Activated B cell treated with CpG ODN at 0.5 μM for 24 hours (primary cell): ENCODE measurements at places on chromosomes 3 and 15.

DNA sequence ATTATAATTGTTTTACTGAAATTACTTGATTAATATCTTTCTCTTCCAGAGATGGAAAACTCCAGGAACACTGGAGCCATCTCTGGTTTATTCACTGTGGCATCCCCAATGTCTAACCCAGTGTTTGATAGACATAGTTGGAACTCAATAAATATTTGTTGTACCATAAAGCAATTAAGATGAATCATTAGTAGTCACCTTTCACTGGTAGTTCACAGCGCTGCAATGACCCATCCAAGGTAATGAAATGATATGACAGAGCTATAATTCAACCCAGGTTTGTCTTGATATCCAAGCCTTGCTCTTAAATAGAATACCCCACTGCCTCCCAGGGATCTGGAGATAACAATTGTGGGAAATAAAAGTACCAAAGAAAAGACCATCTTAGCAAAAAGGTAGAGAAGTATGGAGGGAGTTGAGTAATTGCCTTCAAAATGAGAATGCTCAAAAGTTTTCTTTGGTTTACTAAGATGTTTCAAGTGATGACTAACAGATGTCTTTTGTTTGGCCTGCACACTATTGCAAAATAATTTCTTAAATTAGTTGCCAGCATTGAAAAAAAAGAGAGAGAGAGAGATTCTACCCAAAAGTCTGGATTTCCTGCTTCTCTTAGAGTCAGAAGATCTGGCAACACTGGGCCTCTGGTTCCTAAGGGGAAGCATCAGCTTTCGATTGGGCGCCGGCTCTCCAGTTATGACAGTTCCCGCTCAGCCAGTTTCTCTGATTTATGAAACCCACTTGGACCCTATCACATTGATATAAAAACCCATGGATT, 348.5 kb downstream of the ERC2 start:
- no peak overlapping the region for H3K4me3 ChIP-seq
- no peaks in the 10 kb centered on the region for H3K36me3 ChIP-seq
- H3K4me1 ChIP-seq, result no peaks in the 10 kb centered on the region
- H3K27ac ChIP-seq, result no peak overlapping the region

DNA sequence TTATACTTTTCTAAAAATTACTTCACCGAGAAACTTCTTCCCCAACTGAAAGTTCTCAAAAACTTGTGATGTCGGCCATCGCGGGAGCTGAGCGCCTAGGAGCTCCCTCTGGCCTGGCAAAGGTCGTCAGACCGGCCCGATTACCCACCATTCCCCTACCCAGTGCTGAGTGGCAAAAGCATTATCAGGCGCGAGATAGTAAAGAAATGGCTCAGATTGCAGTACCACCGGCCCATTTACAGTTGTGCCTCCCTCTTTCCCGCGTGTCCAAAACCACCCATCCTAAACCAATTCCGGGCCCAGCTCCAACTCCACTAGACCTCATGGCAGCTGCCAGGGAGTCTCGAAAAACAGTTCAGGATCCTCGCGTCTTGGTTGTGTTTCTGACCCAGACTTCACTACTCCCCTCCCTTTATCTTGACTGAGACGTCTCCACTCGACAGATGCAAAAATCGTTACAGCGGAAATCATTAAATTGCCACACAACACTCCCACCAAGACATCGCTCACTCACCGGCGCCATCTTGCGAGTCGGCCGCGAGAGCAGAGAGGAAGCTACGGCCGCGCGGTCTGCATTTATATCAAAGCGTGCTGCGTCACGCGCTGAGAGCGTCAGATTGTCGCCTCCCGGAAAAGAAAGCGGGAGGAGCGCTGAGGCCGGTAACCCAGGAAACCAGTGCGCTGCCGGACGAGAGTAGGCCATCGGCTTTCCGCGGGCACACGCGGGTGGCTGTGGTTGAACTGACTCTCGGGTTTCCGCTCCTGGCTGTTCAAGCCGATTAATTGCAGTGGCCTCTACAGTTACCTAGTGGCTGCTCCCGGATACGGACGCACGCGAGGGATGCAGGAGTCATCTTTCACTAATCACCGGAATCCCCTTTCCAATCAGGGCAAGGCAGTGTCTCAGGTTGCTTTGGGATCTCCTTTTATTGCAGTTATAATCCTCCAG, at the start of gene RPL22L1:
Gene RPL22L1, minus strand, starts transcription at position 551 of the 949 bp plus-strand sequence. Its CDS starts 28 bp downstream, at position 523.
- peak; percentile 89 for DNase-seq
- peak within 1 kb of the TSS; percentile 97 for H3K27ac ChIP-seq
- H3K36me3 ChIP-seq, result peaks cover 37% of the 10 kb centered on the region
- no peaks in the 10 kb centered on the region for H3K27me3 ChIP-seq
- H3K4me1 ChIP-seq, result peaks cover 34% of the 10 kb centered on the region
- H3K4me3 ChIP-seq, result peak within 1 kb of the TSS; percentile 95

GRCh38 chr3:59386165-59386564, 336.3 kb upstream of the CFAP20DC start:
- H3K27me3 ChIP-seq, result no peaks in the 10 kb centered on the region
- peaks cover 27% of the 10 kb centered on the region for H3K4me1 ChIP-seq
- no peaks in the 10 kb centered on the region for H3K36me3 ChIP-seq
- H3K27ac ChIP-seq, result peak overlapping the region; percentile 88
- H3K4me3 ChIP-seq, result peak overlapping the region; percentile 50

DNA sequence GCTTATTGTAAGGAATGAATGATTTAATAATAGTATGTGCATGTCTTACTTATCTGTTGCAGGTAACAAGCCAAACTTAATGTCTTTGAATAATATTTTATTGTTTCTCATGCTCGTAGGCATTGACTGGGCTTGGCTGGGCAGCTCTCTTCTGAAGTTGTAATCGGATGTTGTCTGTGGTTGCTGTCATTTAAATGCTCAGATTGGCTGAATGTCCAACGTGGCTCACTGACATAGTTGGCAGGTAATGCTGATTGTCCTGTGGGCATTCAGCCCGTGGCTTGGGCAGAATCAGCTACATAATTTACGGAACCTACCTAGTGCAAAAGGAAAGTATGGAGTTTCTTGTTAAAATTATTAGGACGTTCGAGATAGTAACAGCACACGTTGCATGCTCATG, 297.4 kb upstream of the GBE1 start:
- no peaks in the 10 kb centered on the region for H3K36me3 ChIP-seq
- no peaks in the 10 kb centered on the region for H3K4me1 ChIP-seq
- H3K27ac ChIP-seq, result no peak overlapping the region

- no peak overlapping the region for H3K27ac ChIP-seq
- no peaks in the 10 kb centered on the region for H3K36me3 ChIP-seq
- DNase-seq, result no peak
- H3K4me3 ChIP-seq, result no peak overlapping the region
- H3K27me3 ChIP-seq, result no peaks in the 10 kb centered on the region
Observed at GRCh38 chr15:48358229-48359152, 27.3 kb downstream of the DUT start.

DNA sequence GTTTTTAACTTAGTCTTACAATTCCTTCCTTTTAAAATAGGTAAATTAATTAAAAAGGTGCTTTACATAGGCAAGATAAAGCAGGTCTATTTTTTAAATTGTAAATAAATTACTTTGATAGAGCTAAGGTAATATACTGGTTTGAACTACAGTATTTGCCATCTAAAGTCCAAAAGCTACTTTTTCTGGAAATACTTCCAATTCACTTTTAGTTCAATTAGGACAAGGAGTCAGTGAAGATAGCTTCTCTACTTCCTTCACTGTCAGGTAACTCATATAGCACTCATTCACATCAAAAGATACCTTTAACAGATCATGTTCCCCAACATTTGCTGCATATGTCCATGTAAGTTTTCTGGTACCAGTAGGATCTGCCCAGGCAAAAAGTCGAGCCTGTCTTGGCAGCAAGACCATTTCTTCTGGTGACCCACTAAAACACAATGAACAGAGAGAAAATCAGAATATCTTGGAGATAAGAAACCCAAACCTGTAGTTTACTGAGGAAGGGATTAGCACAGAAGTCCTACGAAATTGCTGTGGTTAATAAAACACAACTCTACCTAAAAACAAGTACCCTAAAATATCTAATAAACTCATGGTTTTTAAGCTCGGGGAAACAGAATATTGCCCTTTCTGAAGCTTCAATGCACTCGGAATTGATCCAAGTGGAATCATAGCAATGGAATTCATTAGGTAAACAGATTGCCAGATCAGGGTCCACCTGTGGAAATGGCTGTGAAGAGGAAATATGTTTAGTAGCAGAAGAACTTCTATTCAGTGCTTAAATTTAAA, 153.1 kb downstream of the VPS13C start:
- no peaks in the 10 kb centered on the region for H3K27me3 ChIP-seq
- no peaks in the 10 kb centered on the region for H3K4me1 ChIP-seq
- H3K27ac ChIP-seq, result no peak overlapping the region
- H3K4me3 ChIP-seq, result no peak overlapping the region

DNA sequence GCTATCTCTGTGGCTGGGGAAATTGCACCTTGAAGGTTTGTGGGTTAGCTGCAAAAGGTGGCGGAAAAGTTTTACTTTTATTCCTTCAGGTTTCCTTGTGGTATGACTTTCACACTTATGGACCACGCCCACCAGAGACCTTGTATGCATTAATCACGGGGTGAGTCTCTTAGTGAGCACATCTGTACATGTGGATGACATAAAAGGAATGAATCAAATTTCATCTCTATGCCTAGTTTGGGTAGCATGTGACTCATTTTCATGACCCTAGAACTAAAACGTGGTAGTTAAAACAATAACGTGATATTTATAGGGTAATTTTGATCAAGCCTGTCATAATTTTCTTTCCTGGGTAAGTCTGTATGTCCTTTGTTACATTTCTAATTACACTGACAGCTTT, 141.7 kb downstream of the PDCD6IP start:
- no peak for DNase-seq
- H3K27me3 ChIP-seq, result peaks cover 5% of the 10 kb centered on the region
- no peak overlapping the region for H3K27ac ChIP-seq
- H3K36me3 ChIP-seq, result no peaks in the 10 kb centered on the region
- H3K4me1 ChIP-seq, result no peaks in the 10 kb centered on the region
- no peak overlapping the region for H3K4me3 ChIP-seq

GRCh38 chr3:173411375-173411973, 13.9 kb downstream of the NLGN1 start:
- H3K27me3 ChIP-seq, result no peaks in the 10 kb centered on the region
- no peaks in the 10 kb centered on the region for H3K4me1 ChIP-seq
- DNase-seq, result no peak

DNA sequence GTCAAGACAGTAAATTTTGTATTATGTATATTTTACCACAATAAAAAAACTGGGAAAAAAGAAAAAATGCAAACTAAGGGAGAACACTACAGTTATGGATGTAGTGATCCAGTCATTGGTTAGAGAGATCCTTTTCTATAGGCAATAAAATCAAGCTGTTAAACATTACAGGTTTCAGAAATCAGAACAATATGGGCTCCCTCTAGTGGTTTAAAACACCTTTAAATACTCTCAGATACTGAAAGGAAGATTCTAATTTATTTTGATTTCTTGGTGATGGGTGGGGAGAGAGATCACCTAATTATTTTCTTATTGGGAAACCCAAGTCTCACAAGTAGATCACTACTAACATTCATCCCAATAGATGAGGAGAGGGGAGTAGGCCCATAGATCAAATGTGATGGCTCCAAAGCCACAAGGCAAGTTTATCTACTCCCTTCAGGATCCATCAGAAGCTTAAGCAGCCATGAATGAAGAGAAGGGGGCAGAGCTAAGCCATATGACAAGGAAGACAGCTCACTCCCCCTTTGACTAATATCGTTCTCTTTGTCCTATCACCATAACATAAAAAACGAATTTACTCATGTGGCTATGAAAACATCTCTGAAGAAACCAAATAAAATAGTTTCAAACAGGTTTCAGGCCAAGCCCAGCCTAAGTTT, 118.6 kb downstream of the ANO10 start:
- DNase-seq, result no peak
- no peak overlapping the region for H3K4me3 ChIP-seq
- no peaks in the 10 kb centered on the region for H3K36me3 ChIP-seq
- no peaks in the 10 kb centered on the region for H3K27me3 ChIP-seq
- no peaks in the 10 kb centered on the region for H3K4me1 ChIP-seq
- no peak overlapping the region for H3K27ac ChIP-seq
